ENCODE measurements at places on chromosomes 7 and 10.

DNA sequence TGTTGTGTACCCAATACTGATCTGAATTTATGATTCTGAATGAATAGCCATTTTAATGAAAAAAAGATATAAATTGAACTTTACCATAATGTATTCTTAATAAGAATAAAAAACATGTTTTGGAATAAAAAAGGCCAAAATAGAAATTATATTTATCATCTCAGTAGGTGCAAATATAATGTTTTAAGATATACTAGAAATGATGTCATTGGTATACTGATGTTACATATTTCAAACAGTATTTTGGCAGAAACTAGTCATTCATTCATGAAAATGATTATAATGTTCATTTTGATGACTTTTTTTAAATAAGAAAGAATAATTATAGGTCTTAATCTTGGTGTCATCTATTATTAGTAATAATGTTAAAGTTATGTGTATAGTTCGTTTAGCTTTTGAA, 9.2 kb downstream of the PCGF5 start:
- DNase-seq: no peak

GRCh38 chr10:123842692-123843385, 48.8 kb downstream of the CPXM2 start:
- no peak for DNase-seq

GRCh38 chr7:46545790-46546189, 624.7 kb upstream of the IGFBP3 start:
- no peak for DNase-seq

GRCh38 chr10:3622427-3622826, 162.6 kb downstream of the KLF6 start:
- DNase-seq: no peak

DNA sequence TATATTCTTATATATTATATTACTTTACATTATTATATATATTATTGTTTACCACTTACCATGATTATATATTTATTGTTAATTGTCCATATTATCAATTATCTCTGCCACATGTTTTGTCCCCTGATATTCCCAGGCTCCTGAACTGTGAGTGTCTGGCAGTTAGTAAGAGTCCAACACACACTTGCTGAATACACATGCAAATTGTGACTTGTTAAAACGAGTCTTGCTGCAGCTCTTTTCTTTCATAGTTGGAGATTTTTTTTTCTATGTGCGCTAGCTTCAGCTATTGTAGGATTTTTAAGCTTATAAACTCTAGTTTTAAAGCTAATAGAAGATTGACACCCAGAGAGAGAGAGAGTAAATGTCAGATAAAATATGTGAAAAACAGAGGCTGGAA, 207.8 kb upstream of the FAM3C start:
- DNase-seq: no peak

GRCh38 chr10:122152544-122152943, 118.6 kb upstream of the BTBD16 start:
- DNase-seq: no peak

GRCh38 chr10:127275793-127276450, 79.5 kb upstream of the INSYN2A start:
- no peak for DNase-seq

- DNase-seq: no peak
Observed at GRCh38 chr7:70634610-70635068, 497.3 kb upstream of the GALNT17 start.

GRCh38 chr7:48102530-48102929, 13.5 kb downstream of the UPP1 start:
- no peak for DNase-seq

DNA sequence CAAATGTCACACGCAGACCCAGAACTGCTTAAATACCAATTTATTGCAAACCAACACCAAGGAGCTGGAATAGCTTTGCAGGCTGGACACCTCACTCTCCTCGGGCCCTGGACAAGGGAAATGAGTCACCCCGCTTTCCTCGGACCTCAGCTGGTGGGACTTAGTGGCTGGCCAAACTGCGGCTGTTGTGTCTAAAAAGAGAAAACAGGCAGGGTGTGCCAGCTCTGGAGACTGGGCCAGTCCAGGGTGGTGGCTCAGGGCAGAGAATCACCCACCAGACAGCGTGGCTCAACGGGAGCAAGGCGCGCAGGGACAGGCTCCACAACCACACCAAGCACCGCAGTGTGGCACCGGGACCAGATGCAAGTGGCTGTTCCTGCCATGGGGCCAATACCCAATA, 58.2 kb upstream of the CAMK2B start:
- no peak for DNase-seq

DNA sequence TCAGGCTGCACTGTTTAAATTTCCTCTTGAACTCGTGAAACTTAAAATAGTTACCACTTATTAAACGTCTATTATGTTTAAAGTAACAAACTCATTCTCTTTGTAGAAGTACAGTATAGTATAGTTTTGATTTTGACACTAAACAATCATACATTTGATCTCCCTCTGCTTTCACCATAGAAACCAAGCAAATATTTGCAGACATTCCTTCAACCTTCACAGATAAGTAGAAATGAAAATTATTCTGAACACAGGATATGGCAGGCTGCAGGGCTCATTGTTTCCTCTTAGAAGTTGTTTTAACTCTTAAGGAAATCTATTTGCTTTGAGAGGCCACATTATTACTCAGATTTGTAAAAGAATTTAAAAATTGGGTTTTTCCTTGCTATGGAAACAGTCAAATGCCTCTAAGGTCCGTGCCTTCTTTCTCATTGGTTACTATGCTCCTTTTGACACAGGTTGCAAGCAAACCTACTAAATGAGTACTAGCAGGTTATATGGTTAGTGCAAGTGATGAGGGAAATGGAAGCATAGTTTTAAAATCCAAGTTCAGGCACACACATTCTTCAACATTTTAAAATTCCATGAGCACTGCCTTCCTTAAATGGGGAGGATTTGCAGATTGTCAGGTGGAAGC, 92.8 kb upstream of the FAM133B start:
- DNase-seq: no peak

- no peak for DNase-seq
Observed at GRCh38 chr7:7642081-7642480, 1.5 kb downstream of the UMAD1 start.

DNA sequence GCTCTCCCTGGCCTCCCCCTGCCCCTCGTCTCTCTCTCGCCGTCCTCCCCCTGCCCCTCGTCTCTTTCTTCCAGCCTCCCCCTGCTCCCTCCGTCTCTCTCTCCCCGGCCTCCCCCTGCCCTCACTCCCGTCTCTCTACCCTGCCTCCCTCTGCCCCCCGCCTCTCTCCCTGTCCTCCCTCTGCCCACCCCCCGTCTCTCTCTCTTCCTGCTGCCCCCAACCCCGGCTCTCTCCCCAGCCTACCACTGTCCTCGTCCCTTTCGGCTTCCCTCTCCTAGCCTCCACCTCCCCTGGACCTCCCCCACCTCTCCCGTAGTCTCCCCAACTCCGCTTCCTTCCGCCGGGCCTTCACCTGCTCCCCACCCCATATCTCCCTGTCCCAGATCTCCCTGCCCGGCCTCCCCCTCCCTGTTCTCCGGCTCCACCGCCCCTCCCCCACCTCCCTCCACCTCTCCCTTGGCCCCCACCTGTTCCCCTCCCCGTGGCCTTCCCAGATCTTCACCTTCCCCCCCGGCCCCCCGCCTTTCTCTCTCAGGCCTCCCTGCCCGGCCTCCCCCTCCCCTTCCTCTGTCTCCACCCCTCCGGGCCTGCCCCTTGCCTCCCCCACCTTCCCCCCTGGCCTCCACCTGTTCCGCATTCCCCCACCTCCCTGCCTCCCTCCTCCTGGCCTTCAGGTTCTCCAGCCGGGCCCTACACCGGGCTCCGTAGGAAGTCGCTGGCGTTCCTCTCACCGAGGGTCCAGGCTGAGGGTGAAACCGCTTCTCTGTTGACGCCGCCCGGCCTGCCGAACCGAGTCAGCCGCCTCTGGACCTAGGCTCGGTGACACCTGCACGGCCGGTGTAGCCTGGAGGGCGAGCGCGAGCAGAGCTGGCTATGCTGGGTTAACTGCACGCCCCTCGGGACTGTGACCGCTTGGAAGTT, 1.2 kb downstream of the GET4 start:
- DNase-seq: no peak

DNA sequence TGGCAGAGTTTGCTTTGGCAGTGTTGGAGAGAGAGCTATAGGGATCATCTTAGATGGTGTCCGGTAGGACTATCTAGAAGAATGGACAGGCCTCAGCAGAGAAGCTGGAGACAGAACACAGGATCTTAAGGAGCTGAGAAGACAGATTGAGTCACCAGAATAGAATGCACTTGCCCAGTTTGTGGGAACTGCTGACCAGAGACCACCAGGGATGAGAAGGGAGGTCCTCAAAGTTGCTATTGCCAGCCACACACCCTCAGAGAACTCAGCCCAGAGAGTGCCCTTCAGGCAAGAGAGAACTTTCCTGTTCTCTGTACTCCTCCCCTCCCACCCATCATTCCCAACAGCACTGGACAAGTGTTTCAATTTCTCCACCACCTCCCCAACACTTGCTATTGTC, 25.3 kb upstream of the GALNT11 start:
- DNase-seq: no peak

GRCh38 chr7:116433246-116433645, 66.3 kb upstream of the CAV2 start:
- DNase-seq: no peak

GRCh38 chr7:57203161-57203791, 71.0 kb upstream of the ZNF479 start:
- DNase-seq: no peak

- DNase-seq: no peak
Observed at GRCh38 chr10:125029584-125030242, 87.8 kb downstream of the ZRANB1 start.

- no peak for DNase-seq
Observed at GRCh38 chr7:134532180-134532953, 5.0 kb downstream of the AKR1B10 start.

DNA sequence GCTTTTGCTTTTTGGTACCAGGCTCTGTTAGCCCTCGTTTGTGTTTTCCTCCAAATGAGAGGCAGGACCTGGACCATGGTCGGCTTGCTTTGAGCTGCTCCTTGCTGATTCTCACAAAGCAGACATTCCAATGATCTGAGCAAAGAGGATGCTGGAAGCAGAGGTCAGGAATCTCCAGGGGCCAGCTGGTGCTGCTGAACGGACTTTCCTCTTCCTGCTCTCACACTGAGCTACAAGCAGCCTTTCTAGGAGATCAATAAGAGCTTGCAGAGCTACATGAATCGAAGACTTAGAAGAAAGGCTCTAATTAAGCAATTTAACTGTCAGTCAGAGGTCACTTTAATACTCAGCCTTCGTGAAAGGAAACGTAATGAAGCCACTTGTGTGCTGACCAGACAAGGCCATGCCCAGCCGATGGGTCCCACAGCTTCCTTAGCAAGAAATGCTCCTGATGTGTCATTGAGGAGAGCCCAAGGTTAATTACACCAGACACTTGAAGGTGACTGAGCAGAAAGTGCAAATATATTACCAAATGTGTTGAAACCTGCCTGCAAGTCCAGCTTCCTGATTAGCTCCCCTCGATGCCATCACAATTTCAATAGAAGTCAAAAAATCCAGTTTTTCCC, 151.3 kb upstream of the RSU1 start:
- no peak for DNase-seq

GRCh38 chr7:13032576-13032975, 345.1 kb downstream of the ARL4A start:
- DNase-seq: no peak

- peak; percentile 14 for DNase-seq
Observed at GRCh38 chr7:47186316-47186715, 395.6 kb downstream of the TNS3 start.

DNA sequence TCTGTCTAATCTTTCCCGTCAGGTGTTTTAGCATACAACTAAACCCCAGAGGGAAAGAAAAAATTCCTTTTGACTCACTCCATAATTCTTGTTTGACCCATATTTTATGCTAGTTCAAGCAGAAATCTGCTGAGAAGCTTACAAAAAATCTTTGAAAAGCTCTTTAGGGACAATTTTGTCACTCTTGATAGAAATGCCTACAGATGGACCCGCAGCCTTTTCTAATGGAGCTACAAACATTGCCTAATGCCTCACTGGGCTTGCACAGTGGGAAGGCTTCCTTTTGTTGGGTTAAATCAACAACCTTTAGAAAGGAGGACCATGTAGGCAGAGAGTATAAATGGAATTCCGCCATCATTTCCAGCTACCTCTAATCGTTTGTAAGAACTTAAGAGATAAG, 344.5 kb downstream of the PCLO start:
- no peak for DNase-seq

GRCh38 chr7:90239050-90239449, 5.9 kb upstream of the CFAP69 start:
- no peak for DNase-seq

DNA sequence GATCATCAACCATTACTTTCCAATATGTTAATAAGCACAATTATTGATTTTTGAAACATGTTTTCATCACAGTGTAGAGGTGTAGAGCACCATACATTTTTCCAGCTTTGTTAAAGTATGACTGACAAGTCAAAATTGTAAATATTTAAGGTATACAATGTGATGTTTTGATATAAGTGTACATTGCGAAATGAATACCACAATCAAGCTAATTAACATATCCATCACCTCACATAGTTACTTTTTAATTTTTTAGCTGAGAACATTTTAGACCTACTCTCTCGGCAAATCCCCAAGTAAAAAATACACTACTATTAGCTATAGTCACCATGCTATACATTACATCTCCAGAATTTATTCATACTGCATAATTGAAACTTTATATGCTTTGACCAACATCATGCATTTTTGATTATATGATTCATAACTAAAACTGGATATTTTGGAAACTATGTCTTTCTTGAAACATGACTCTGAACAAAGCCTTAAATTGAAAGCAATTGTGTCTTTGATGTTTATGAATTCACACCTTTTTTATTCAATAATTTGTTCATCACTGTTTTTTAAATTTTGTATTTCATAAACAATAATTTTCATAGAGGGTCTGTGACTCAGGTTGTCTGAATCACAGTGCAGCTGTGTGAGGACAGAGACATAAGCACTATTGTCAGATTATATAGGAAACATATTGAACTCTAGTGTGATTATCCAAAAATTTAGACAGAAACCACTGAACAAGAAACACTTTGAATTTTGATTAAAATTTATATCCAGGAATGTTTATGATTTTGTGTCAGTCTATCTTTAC, 486.1 kb downstream of the SEMA3D start:
- no peak for DNase-seq

GRCh38 chr10:32417911-32418547, 27.9 kb upstream of the CCDC7 start:
- no peak for DNase-seq

DNA sequence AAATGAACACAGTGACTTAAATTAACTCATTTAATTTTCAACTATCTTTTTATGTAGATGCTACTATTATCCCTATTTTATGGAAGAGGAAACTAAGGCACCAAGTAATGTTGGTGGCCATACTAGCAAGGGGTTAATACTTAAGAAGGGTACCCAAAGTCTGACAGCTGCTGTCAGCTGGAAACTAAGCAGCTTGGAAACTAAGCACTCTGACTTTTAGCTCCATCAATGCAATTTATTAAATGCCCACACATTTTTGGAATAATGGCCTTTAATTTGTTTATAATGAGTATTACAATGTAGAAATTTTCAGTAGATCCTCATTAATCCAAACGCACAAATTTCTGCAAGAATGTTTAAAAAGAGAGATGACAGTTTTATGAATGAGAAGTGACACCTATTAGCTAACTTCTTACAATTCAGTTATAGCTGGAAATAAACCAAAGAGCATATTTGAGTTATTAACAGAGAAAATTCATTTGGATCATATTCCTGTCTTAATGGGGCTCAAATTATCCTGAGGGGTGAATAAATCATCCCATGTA, 483.1 kb upstream of the MBL2 start:
- no peak for DNase-seq

- no peak for DNase-seq
Observed at GRCh38 chr10:6721964-6722615, 142.0 kb upstream of the PRKCQ start.

GRCh38 chr10:113991091-113991860, 52.4 kb upstream of the ADRB1 start:
- DNase-seq: no peak

- DNase-seq: no peak
Observed at GRCh38 chr7:153390955-153391354, 631.4 kb downstream of the ACTR3B start.

Data from GM20000 (cell line).